HS-27A (cell line): ENCODE measurements at places on chromosomes 11 and 22.
A peak's percentile ranks its signal among the peaks of the same experiment; 100 is the strongest.

- no peak for DNase-seq
Measured at GRCh38 chr22:38694049-38694448, 6.7 kb downstream of the JOSD1 start.

GRCh38 chr11:46858920-46859546, 13.0 kb upstream of the CKAP5 start:
- no peak for DNase-seq

GRCh38 chr11:31800398-31801265, 10.5 kb downstream of the PAX6 start:
- no peak for DNase-seq

- no peak for DNase-seq
Measured at GRCh38 chr11:5597953-5598352, 1.5 kb downstream of the TRIM6 start.

- DNase-seq, result no peak
Measured at GRCh38 chr22:39185601-39186012, 33.1 kb upstream of the CBX7 start.

- DNase-seq, result no peak
Measured at GRCh38 chr22:38641476-38642040, 14.6 kb downstream of the FAM227A start.

DNA sequence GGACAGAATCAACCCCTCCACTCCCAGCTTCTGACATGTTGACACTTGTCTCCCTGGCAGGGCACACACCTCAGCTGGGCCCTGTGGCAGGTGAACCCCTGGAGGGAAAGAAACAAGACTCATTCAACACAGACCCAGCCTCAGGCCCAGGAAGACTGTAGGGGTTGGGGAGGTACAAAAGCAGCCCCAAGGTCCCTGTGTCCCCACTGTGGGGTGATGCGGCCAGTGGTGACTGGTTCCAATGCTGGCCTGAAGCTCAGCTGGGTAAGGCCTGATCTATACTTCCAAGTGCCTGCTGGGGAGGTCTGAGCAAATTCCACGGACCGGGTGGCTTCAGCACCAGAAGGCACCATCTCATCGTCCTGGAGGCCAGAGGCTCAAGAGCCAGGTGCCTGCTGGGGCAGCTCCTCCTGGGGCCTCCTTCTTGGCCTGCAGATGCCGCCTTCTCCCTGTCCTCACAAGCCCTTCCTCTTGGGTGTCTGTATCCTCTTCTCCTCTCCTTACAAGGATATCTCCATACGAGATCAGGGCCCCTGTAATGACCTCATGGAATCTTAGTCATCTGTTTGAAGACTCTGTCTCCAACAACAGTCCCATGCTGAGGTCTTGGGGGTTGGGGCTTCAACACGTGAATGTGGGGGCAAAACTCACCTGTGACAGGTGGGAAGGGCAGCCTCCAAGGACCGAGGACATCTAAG, 1492.1 kb downstream of the BRD1 start:
- no peak for DNase-seq

DNA sequence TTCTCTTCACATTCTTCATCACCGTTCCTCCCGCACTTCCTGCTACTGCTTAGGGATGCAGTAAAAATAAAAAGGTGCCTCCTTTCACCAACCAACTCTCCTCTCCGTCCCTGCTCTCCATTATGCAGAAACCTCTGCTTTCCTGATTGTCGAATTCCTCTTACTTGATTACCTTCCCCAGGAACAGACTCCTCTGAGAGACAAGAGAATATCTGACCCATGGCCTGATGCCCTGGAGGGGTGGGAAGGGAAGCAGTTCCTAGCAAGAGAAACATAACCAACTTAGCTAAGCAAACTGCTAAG, 80.9 kb downstream of the TRIM29 start:
- no peak for DNase-seq

DNA sequence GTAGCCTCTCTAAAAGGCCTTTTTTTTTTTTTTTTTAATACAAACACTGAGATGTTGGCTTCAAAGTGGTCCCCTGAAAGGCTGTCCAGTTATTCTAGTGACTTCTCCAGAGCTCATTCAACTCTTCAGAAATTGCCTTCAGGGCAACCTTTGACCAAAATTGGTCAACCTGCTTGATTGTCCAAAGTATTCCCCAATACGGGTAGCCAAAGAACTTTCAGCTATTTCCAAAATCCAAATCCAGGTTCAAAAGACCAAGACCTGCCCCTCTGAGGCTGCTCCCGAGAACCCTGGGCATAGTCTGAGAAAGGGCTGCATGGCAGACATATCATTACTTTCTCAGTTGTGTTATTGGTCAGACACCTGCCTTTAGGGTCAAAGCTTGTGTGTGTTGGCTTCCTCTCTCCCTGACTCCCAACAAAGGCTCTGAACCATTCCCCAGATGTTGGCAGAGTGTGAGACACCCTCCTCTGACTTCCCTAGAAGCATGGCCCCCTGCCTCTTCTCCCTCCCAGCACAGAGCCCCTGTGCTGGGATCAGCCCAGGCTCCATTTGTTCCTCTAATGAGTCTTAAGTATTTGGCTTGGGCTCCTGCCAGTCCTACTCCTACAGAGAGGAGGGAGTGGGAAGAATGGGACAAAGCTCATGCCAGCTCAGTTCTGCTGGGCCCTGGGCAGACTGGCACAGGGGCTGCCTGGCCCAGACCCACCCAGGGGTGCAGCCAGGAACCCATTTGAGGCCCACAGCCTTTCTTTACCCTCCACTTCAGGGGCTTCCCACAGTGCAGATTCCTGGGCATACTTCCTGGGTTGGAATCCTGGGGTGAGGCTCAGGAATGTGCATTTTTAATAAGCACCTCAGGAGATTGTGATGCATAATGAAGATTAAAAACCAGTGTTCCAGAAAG, 30.3 kb downstream of the TNKS1BP1 start:
- DNase-seq, result no peak

DNA sequence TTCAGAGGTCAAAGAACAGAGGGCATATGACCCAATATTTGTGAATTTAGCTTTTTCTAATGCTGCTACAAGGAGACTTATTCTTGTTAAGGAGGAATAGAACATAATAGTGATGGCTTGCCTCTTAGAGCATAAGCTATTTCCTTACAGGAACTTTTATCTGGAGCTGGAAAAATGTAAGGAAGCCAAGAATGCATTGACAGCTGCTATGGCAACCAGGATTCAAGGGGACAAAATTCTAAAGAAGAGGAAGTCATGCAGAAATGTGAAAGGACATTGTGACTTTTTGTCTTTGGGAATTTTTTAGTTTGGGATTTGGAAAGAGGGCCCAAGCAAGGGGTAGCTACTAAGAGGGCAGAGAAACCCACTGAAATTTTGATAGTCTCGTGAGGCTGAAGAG, 51.1 kb downstream of the EHF start:
- DNase-seq, result no peak

DNA sequence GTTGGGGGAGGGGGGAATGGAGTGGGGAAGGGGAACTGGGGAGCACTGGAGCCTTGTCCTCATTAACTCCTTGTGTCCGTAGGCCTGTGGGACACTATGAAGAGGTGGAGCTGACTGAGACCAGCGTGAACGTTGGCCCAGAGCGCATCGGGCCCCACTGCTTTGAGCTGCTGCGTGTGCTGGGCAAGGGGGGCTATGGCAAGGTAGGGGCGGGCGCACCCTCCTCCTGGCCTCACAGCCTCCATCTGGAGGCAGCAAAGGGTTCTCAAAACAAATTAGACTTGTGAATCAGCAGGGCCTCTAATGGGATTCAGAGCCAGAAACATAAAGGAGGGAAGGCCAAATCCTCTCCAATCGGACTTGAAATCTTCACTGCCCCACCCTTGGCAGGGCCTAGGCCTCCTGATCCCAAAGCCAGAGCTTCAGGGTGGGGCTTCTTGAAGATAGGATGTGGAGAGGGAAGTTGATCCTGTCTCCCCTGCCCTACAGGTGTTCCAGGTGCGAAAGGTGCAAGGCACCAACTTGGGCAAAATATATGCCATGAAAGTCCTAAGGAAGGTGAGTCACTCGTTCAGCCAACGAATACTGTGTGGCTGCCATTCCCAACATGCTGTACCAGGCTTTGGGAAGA, 859 bp downstream of the RPS6KB2 start:
- no peak for DNase-seq

- DNase-seq, result no peak
Measured at GRCh38 chr11:42444406-42444805, 867.4 kb upstream of the API5 start.

DNA sequence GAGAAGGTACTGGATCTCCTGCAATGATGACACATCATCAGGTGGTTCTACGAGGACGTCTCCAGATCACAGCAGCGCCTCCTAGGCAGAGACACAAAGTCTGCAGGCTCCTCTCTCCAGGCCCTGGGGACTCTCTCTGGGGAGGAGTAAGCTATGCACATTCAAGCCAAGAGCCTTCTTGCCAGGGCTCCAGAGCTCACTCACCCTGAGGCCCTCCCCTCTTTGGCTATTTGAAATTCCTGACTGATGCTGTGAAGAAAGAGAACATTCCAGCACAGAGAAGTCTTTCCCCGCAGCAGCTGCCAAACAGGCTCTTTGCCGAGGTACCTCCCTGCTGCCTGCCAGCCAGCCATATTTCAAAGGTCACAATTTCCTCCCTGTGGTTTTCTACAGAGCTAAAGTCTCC, 204.9 kb downstream of the CSNK2A3 start:
- peak; percentile 77 for DNase-seq

- DNase-seq, result no peak
Measured at GRCh38 chr22:16783453-16783852, 41.8 kb downstream of the XKR3 start.

DNA sequence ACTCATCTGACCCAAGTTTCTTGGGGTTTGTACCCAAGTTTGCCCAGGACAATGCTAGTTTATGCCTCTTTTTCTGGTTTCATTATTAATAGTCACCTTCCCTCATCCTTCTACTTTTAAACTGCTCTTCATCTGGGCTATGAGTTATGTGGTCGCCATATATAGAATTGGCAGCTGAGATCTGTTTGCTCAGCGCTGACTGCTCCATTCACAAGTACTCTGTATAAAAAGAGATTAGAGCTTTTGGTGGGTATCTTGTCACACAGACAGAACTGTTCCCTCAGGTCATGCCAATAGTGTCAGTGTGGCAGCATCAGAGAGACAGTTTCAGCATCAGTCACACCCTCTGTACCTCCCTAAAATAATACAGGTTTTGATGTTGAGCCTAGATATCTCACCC, 326.0 kb downstream of the RAB38 start:
- no peak for DNase-seq

- DNase-seq, result no peak
Measured at GRCh38 chr11:3747704-3748103, 49.6 kb downstream of the NUP98 start.

GRCh38 chr11:67375320-67376055, 2.1 kb upstream of the CLCF1 start:
- DNase-seq, result no peak

DNA sequence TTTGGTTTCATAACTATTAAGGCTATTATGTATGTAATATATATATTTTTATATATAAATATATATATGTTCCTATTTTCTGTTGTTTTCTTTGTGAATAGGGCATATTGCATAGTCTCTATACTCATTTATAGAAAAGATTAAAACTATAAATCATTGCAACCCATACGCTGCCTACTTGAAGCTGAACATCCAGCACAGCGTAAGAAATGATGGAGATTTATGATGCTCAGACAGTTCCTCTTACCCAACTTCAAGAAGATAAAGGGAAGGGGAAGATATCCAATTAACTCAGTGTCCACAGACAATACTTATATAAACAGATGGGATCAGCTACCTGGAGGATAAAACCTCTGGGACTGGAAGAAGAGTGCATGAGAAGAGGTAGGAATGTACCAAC, 791.7 kb downstream of the FAM181B start:
- DNase-seq, result no peak

DNA sequence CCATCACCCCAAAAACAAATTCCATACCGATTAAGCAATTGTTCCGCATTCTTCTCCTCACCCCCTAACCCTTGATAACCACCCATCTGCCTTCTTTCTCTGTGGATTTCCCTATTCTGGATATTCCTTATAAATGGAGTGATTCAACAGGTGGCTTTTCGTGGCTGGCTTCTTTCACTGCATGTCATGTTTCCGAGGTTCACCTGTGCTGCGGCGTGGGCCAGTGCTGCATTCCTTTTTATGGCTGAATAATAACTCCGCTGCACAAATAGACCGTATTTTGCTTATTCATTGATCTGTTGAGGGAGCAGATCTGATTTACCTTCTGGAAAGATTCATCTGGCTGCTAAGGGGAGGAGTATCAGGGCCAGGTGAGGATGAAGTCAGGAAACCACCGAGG, 94.8 kb upstream of the ASPHD2 start:
- no peak for DNase-seq

- DNase-seq, result no peak
Measured at GRCh38 chr11:109298865-109299264, 123.1 kb upstream of the C11orf87 start.

DNA sequence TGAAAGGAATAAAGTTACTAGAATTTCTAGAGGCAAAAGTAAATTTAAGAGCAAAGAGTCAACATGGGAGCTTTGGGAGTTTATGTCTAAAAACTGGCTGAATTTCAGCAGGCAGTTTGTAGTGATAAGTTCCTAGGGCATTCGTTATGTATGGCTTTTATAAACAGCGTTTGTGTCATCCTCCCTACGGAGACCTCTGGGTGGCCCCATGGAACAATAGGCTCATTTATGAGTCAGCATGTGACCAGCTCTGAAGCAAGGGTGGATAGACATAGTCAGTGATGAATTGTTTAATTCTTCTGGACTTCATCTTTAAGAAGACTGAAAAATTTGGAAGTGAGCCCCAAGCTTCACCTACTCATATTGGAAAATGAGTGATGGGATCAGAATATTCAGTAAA, 37.1 kb downstream of the SVIP start:
- DNase-seq, result no peak

DNA sequence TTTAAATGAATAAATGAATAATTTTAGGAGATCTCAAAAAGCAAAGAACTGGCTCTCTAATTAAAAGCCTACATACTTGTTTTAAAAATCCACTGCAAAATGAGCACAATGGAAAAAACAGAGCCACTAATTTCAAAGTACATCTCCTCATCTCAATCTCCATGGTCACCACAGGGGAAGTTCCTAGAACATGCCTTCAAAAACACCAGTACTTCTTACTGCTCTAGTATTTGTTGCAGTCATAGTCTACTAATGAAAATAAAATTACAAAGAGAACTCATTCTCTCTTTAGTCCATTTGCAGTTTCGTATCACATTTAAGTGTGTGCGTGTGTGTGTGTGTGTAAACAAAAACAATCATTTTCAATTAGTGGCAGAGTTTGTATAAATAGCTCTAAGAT, 54.0 kb downstream of the PIK3C2A start:
- no peak for DNase-seq
